Hematopoietic multipotent progenitor cell treated with erythropoietin and hydrocortisone succinate and interleukin-3 and kit ligand, for 6 days (in vitro differentiated cells): ENCODE measurements at places on chromosomes 2 and 18.

GRCh38 chr2:240422658-240423329 lies 12.7 kb upstream of the GPC1 start:
- DNase-seq = no peak

DNA sequence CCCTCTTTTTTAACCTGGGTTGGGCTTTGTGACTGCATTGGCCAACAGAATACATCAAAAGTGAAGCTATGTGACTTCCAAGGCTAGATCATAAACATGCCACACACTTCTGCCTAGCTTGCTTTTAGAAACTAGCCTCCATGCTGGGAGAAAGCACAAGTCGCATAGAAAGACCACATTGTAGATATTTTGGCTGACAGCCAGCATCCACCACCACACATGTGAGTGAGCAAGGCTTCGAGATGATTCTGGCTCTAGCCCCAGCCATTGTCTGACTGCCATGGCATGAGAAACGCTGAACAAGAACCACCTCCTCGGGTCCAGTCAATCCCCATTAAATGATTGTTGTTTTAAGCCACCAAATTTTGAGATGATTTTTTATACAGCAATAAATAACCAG lies 66.8 kb upstream of the STPG4 start:
- peak; percentile 65 for DNase-seq

GRCh38 chr18:64893349-64893748 lies 744.5 kb upstream of the LINC00305 start:
- no peak for DNase-seq

GRCh38 chr18:11689669-11690565 lies 853 bp downstream of the GNAL start:
- peak; percentile 29 for DNase-seq

DNA sequence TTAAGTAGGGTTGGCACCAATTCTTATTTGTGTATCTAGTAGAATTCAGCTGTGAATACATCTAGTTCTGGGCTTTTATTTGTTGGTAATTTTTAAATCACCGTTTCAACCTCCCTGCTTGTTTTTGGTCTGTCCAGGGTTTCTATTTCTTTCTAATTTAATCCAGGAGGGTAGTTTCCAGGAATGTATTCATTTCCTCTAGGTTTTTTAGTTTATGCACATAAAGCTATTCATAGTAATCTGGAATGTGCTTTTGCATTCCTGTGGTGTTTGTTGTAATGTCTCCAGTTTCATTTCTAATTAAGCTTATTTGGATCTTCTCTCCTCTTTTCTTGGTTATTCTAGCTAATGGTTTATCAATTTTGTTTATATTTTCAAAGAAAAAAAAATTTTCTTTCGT lies 1361.8 kb upstream of the DDX18 start:
- no peak for DNase-seq

GRCh38 chr2:181456660-181457120 lies 496 bp upstream of the ITGA4 start:
- DNase-seq = peak; percentile 89

GRCh38 chr2:23700627-23701026 lies 226.3 kb downstream of the ATAD2B start:
- no peak for DNase-seq

GRCh38 chr18:34222307-34223163 lies 2.2 kb downstream of the NOL4 start:
- DNase-seq = peak; percentile 12

DNA sequence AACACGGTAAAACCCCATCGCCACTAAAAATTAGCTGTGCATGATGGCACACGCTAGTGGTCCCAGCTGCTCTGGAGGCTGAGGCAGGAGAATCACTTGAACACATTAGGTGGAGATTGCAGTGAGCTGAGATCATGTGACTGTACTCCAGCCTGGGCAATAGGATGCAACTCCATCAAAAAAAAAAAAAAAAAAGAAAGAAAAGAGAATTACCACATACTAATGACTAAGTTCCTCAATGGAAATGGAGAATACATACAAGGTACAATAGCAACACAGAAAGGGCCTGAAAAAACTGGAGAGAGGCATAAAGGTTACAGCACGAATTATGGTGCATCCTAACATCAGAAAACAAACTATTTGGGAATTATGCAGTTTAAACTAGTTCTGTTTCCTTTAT lies 81.3 kb downstream of the CDH2 start:
- no peak for DNase-seq

DNA sequence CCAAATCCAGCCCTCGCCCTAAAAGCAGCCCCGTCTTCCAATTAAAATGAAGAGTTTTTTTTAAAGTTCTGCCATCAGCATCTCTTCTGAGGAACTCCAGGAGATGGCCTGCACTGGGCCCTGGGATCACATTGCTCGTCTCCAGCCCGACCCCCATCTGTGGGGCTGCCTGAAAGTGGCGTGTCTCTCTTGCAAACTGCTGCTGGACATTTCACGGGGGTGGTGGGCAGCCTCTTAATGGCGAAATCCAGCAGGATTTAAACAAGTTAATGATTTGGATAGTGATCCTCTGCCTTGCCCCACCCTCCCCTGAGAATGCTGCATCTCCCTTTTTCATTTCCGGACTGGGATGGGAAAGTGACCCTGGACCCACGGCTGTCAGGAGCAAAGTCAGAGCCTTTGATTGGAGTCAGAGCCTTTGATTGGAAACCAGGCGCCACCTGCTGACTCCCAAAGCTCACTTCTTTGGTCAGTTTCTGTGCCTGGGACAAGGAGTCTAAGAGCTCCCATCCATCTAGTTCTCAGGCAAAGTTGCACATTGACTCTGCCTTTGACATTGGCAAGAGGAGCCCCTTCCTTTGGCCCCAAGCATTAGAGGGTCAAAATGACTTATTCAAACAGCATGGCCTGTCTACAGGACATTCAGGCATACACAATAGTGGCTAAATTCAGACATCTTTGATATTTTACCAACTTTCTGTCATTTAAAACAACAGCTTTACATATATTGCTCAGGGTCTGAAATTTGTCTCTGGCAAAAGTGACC lies 155.2 kb downstream of the SH3BP4 start:
- peak; percentile 56 for DNase-seq

DNA sequence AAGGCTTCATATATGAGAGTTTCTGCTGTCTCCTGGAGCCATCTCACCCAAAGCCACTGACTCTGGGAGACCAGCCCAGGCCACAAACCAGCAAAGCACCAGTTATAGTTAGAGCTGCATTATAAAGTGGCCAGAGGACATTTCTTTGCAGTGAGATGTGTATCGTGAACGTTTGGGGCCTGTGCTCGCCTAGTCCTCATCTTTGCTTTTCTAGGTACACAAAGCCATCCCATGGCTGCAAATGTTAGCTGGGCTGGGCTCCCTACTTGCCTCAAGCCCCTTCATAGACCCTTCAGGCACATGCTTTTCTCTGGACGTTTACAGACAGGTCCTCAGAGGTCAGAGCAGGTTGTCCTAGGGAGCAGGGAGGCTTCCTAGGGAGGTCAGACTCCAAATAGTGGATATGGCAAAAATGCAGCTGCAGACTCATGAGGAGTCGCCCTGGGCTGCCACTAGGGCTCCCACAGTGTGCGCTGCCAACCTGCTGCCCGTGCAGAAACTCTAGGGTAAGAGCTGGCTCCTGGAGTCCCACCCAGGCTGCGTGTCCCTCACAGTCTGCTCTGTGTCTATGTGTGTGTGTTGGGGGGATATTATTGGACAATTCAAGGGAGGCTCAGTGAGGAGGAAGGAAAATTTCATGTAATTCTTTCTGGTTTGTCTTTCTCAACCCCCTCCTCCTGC lies 141.0 kb downstream of the RPIA start:
- no peak for DNase-seq

- no peak for DNase-seq
These were observed 273.3 kb downstream of the TNS1 start for GRCh38 chr2:217729421-217730053.

- peak; percentile 33 for DNase-seq
These were observed 203.4 kb upstream of the ID2 start for GRCh38 chr2:8478471-8478793.

DNA sequence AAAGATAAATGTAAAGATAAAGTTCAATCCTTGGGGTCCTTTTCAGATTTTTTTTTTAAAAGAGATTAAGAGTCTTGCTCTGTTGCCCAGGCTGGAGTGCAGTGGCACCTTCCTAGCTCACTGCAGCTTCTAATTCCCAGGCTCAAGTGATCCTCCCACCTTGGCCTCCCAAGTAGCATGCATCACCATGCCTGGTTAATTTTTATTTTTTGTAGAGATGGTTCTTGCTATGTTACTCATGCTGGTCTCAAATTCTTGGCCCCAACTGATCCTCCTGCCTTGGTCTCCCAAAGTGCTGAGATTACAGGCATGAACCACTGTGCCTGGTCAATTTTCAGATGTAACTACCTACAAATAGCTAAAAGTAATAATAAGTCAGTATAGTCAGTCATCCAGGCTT lies 21.1 kb downstream of the NFE2L2 start:
- no peak for DNase-seq

GRCh38 chr18:22063672-22064071 lies 105.7 kb upstream of the GATA6 start:
- DNase-seq = no peak

DNA sequence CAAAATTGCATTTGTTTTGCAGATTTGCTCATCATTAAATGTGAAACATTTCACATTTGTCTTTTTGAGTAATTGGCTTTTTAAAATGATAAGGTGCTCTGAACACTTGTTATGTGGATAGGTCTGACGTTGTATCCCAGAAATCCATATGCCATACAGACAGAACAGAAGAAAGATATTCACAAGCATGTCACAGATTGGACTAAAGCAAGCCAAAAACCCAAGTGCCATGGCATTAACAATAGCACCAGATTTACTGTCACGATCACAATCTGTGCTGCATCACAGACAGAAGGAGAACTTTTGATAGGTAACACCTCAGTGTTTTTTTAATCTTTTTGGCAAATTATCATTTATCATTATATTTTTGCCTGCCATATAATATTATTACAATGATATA lies 272.6 kb downstream of the ARHGAP15 start:
- DNase-seq = no peak

GRCh38 chr2:27991146-27991545 lies 100.6 kb downstream of the BABAM2 start:
- no peak for DNase-seq

- DNase-seq = no peak
These were observed 1.2 kb downstream of the ASAP2 start for GRCh38 chr2:9207641-9208311.

- peak; percentile 67 for DNase-seq
These were observed 318.7 kb downstream of the PDE11A start for GRCh38 chr2:177753682-177754491.

DNA sequence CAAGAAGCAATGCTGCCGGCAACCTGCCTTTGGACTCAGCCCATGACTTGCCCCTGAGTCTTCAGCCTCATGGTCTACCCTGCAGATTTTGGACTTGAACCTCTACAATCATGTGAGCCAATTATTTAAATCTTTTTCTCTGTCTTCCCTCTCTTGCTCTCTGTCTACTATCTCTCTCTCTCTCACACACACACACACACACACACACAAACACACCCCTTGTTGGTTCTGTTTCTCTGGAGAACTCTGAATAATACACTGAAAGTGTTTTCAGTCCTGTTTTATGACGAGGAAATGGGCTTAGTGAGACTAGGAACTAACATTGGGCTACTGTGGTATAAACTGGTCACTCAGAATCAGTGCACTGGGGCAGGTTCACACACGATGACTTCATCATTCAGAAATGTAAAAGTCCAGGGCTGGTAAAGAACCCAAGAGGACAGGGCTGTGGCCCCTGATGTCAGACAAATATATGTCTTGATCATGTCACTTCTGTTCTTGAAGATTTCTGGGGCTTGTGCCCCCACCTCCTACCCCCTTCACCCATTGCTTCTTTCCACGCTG lies 266.1 kb upstream of the SIX2 start:
- DNase-seq = no peak

GRCh38 chr2:54981385-54981784 lies 68.9 kb downstream of the RTN4 start:
- no peak for DNase-seq

DNA sequence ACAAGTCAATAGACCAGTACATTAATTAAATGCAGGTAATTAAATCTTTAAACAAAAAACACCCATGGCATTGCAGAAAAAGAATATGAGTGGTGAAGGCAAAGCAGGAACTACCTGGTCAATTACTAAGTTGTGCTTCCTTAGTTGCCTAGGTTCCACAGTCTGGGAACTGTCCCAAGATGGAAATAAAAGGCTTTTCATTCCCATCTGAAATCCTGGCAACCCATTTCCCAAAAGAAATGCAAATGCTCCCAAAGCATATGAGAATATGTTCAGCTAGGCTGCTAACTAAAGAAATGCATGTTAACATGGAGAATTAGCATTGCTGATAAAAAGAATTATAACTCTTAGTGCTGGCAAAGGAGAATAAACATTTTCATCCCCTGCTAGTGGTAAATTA lies 177.8 kb downstream of the TMEM163 start:
- no peak for DNase-seq

DNA sequence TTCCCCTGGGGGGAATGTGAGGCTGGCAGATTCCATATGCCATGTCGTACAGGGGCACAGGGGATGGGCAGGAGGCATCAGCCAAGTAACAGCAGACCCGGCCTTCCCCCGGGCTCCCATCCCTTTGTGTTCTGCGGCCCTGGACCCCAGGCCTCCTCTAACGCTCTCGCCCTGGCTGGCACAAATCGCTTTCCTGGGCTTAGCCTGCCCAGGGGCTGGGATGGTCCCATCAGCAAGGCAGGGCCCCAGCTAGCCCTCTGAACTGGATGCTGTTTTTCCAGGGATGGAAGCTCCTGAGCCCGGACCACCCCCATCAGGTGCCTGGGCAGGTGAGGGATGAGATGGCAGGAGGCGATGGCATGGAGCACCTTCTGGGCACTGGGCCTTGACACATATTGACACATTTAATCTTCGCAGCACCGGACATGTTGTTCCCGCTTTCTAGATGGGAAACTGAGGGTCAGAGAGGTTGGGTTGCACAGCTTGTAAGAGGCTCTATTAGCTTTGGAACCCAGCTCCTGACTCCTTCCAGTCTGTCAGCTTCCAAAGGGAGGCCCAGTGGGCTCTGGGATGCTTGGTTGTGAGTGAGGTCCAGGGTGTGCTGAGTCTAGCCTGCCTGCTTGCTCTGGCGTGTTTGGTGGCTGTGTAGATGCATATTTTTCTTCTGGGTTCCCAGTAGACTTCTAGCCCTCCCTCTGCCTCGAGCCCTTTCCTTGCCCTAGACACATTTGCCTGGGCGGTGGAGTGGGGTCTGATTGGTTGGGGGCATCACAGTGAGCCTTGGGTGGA lies 40.3 kb downstream of the GLI2 start:
- no peak for DNase-seq

DNA sequence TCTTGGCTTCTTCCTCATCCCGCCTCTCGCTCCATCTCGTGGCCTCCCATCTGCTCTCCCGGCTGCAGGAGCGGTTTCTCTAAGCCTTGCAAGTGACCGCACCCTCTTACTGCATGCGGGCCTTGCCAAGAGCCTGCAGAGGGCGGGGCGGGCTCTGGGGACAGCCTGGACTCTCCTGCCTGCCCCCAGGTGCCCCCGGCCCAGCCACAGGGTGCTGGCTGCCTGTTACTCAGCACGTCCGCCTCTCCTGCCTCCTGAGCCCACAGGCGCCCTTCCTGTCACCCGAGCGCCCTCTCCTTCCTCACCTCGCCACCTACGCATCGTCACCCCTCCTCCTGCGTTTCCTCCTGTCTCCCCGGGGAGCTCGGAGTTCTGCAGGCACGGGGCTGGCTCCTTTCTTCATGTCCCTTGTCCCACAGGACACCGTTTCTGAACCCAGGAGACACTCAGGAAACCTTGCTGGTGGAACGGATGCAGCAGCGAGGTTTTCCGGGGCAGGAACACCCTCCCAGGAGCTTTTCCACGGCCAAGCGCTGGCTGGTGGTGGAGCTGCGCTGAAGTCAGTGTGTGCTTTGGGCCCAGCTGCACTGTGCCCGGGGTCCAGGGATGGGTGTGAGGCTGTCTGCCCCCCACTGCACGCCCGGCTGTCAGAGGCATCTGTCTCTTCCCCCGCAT lies 28.5 kb downstream of the HPCAL1 start:
- peak; percentile 79 for DNase-seq

- DNase-seq = peak; percentile 54
These were observed 63.1 kb downstream of the CAB39 start for GRCh38 chr2:230775737-230776136.
